SJCRH30 (cell line): ENCODE measurements at places on chromosomes 1 and 21. TPM values are rescaled to one million over a fixed set of nuclear protein-coding genes. Genes with fewer than 3 reads are reported as not detected.
A peak's percentile ranks its signal among the peaks of the same experiment; 100 is the strongest.

DNA sequence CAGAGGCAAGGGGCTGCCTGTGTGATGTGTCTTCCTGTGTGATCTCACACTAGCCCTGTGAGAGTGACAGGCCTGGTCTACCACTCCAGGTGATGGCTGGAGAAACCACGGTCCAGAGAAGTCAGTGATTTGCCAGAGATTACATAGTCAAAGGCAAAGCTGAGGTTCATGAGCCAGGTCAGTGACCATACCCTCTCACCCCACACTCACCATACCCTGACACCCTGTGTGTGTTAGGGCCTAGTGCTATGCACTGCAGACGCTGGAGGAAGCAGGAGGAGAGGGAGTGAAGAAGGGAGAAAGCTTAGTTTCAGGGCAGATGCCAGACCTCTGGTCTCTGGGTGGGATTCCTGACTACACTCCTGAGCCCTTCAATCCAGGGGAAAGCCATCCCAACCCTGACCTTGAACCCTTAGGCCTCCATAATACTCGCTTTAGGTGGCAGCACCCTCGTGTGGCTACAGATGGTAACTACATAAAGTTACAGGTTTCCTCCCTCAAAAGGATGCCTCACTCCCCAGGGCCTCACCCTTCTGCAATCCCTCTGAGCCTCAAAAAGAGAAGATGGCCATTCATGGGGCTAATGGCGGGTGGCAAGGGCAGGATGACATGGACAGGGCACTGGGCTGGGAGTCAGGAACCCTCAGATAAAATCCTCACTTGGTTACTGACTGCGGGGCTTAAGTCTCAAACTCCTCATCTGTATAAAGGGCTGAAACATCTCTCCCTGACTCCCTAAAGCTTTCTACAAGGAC, 20.8 kb upstream of the SDC3 start:
- no peak overlapping the region for H3K4me3 ChIP-seq
- no peaks in the 10 kb centered on the region for H3K27me3 ChIP-seq
- H3K36me3 ChIP-seq, result peaks cover 37% of the 10 kb centered on the region
- H3K4me1 ChIP-seq, result peaks cover 14% of the 10 kb centered on the region

DNA sequence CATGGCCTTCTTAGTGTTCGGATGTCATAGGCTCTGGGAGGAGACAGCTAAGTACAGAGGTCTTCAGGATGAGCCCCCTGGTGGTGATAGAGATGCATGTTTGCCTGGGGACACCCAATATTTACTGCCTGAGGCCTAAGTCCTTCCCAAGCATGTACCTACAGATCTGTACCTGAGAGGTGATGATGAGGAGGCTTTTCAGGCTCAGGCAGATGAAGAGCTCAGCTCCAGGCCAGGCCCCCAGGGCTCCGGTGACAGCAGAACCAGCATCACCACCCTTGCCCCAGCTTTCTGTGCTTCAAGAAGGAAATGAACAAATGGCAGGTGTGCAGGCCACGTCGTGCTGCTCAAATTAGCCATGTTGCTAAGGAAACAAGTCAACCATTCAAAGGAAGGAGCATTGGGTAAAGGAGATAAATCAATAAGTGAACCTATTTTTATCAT, 21.1 kb downstream of the CACNA1E start:
- DNase-seq, result no peak
- no peak overlapping the region for H3K4me3 ChIP-seq
- H3K36me3 ChIP-seq, result no peaks in the 10 kb centered on the region
- H3K27ac ChIP-seq, result no peak overlapping the region

SYCP1 gene
- not detected in 2 replicates for total RNA-seq

KPRP gene
- not detected in 2 replicates for total RNA-seq

GRCh38 chr1:75172556-75172955, 38.4 kb downstream of the LHX8 start:
- no peaks in the 10 kb centered on the region for H3K36me3 ChIP-seq
- no peak for DNase-seq
- no peak overlapping the region for H3K4me3 ChIP-seq
- H3K4me1 ChIP-seq, result no peaks in the 10 kb centered on the region

- H3K27me3 ChIP-seq, result no peaks in the 10 kb centered on the region
- peaks cover 58% of the 10 kb centered on the region for H3K36me3 ChIP-seq
- H3K4me3 ChIP-seq, result no peak overlapping the region
- no peak for DNase-seq
- no peak overlapping the region for H3K27ac ChIP-seq
Measured at GRCh38 chr1:162502928-162503327, 5.3 kb downstream of the UHMK1 start.

MIGA1 gene
- 8.2 and 8.8 TPM in 2 replicates for total RNA-seq

LCE6A gene
- total RNA-seq, result not detected in 2 replicates

SPATA17 gene
- total RNA-seq, result 0.03 and 0.49 TPM in 2 replicates

ANGPTL3 gene
- not detected in 2 replicates for total RNA-seq

GRCh38 chr1:55150880-55151588, 64.1 kb downstream of the USP24 start:
- no peak for DNase-seq
- H3K4me1 ChIP-seq, result no peaks in the 10 kb centered on the region
- H3K27ac ChIP-seq, result no peak overlapping the region
- no peaks in the 10 kb centered on the region for H3K27me3 ChIP-seq
- H3K36me3 ChIP-seq, result peaks cover 45% of the 10 kb centered on the region
- no peak overlapping the region for H3K4me3 ChIP-seq

LPAR3 gene
- total RNA-seq, result 4.1 and 4.6 TPM in 2 replicates

BTBD8 gene
- 0.46 and 0.73 TPM in 2 replicates for total RNA-seq

HCRTR1 gene
- total RNA-seq, result not detected in 2 replicates

DNA sequence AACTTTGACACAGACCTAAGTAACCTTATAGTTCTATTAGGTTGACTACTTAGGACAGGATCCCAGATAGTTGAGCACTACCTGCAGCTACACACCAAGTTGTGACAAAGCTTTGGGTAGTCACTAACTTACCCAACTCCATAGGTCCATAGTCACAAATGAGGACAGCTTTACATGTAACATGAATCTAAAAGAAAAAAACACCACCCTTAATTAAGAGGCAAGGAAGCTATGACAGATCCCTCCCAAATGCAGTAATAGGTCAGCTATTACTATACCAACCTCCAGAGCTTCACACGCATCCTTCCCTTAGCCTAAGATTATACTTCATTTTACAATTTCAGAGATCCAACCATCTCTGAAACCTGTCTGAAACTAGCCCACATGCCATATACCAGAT, 12.7 kb upstream of the RAB42 start:
- DNase-seq, result no peak
- H3K27me3 ChIP-seq, result no peaks in the 10 kb centered on the region
- H3K27ac ChIP-seq, result no peak overlapping the region
- H3K36me3 ChIP-seq, result peaks cover 43% of the 10 kb centered on the region

DNA sequence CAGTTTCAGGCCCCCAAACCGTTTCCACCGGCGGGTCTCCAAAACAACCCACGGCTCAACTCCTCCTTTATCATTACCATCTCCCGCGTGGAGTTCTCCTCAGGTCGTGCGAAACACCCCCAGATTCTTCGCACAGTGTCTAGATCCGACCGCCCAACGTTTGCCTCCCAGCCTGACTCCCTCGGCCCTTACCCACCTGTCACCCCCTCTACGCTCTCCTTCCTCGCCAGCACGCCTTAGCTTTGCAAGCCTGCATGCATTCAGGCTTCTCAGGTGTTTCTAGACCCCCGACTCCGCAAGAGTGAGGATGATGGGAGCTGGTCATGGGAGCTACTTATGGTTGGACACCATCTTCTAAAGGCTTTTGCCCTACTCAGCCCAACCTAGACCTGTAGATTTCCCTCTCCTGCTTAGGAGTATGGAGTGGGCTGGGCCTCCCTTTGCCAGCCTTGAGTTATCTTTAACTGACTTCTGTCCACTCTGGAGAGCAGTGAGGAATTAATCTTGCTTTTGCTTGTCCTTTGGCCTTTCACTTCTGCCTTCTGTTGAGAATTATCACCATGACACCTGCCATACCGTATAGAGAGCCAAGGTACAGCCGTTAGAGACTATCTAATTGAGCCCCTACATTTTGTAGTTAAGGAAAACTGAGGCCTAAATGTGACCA, 865 bp downstream of the ATP5IF1 start:
- H3K36me3 ChIP-seq, result peaks cover 3% of the 10 kb centered on the region; the same call in 1 of the 2 replicates
- peak overlapping the region; percentile 38; the same call in 1 of the 2 replicates for H3K27ac ChIP-seq
- DNase-seq, result peak; percentile 18
- H3K4me1 ChIP-seq, result peaks cover 7% of the 10 kb centered on the region; the same call in 1 of the 2 replicates
- peak overlapping the region; percentile 78 for H3K4me3 ChIP-seq

GRCh38 chr1:25862785-25863485, 3.7 kb upstream of the AUNIP start:
- no peak overlapping the region for H3K27ac ChIP-seq
- no peaks in the 10 kb centered on the region for H3K36me3 ChIP-seq
- no peak overlapping the region for H3K4me3 ChIP-seq
- no peaks in the 10 kb centered on the region for H3K27me3 ChIP-seq
- peaks cover 14% of the 10 kb centered on the region for H3K4me1 ChIP-seq

GRCh38 chr1:109838838-109839240, 71.8 kb upstream of the CSF1 start:
- no peaks in the 10 kb centered on the region for H3K4me1 ChIP-seq
- no peak overlapping the region for H3K27ac ChIP-seq

LAMC2 gene
- 0.05 and 0.08 TPM in 2 replicates for total RNA-seq

DNA sequence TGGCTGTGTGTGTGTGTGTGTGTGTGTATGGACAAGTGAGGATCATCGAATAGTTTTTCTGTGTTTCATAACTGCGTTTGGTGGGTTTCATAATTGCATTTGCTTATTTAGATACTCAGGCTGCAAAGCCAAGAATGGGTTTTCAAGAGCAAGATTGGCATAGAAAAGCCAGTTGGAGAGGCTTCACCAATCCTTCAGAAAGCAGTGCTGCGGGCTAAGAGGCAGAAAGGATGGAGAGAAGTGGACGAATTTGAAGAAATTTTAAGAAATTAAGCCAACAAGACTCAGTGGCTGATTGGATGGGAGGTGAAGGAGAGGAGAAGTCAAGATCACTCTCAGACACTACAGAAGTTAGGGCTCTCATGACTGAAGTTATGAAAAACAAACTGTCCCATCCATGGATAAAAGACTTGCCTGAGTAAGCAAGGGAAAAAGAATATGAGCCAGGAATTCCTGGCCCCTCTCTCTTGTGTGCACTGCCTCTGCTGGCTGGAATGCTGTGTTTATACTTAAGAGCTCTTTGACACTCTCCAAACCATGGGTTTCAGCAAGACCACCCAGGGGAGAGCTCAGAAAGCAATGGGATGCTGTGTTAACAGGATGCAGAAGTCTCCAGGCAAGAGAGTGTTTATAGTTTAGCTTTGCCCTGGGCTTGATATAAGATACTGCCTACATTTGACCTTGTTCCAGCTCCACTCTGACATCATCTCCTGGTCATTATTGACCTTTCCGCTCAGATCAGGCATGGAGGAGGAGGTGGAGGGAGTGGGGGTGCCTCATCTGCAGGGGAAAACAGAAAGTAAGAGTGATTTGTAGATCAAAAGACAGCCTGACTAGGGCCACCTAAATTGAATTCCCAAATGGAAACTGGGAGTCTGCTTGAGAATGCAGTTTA, 232.0 kb upstream of the PLXNA2 start:
- DNase-seq, result peak; percentile 67
- H3K4me1 ChIP-seq, result peaks cover 11% of the 10 kb centered on the region; the same call in 1 of the 2 replicates
- H3K27me3 ChIP-seq, result no peaks in the 10 kb centered on the region
- H3K36me3 ChIP-seq, result no peaks in the 10 kb centered on the region

DNA sequence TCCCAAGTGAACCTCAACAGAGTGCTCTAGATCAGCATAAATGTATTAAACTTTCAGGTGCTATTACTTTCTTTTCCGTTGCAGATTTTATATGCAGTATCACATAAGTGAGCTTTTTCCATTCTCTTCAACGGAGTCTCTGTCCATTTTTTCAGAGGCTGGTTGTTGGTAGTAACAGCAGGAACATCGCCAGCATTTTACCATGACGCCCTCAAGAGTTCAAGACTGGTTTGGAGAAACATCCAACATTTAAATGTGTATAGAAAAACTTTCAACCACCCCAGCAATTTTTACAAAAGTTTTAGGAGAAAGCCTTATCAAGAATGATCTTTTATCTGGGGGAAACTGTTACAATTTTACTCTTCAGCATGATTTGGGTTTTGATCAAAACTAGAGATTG, 117.0 kb downstream of the TGFB2 start:
- no peaks in the 10 kb centered on the region for H3K27me3 ChIP-seq
- H3K36me3 ChIP-seq, result no peaks in the 10 kb centered on the region
- H3K4me3 ChIP-seq, result no peak overlapping the region
- DNase-seq, result no peak

DNA sequence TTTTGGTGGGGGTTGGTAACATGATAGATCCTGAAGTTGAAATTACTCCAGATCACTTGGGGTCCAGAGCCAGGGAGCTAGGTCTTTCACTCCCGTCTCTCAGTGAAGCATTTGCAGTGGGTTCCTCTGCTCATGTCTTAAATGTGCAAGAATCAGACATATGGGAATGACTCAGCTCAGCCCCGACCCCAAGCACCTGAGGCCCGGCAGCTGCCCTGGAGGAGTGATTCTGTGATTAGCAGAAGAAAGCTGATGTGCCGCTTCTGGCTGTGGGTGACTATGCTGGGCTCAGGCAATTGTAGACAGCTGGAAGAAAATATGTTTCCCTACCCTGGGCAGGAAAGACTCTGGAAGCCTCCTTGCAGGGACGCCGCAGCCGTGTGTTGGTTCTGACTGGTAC, 601.7 kb downstream of the NPHP4 start:
- no peak overlapping the region for H3K4me3 ChIP-seq
- no peak for DNase-seq
- peaks cover 19% of the 10 kb centered on the region for H3K27me3 ChIP-seq
- H3K4me1 ChIP-seq, result no peaks in the 10 kb centered on the region
- no peak overlapping the region for H3K27ac ChIP-seq
- H3K36me3 ChIP-seq, result no peaks in the 10 kb centered on the region

DNA sequence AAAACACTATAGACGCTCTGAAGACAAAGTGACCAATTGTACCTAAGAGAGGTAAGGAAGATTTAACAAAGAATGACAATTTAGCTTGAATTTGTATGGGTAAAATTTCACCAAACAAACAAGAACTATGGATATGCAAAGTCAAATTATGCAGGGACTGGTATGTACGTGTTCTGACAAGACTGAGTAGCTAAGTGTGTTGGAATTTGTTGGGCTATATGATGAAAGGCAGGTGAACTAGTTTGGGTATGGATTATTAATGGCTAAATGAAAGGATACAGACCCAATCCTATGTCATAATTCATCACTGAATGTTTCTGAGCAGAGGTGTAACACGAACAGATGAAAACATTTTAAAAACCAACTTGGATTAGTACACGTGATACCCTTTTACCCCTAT, 7.6 kb downstream of the DNTTIP2 start:
- no peak overlapping the region for H3K27ac ChIP-seq
- DNase-seq, result no peak
- no peaks in the 10 kb centered on the region for H3K27me3 ChIP-seq
- H3K36me3 ChIP-seq, result peaks cover 81% of the 10 kb centered on the region
- H3K4me3 ChIP-seq, result no peak overlapping the region

- no peaks in the 10 kb centered on the region for H3K36me3 ChIP-seq
- no peak overlapping the region for H3K4me3 ChIP-seq
Measured at GRCh38 chr1:44604157-44604955, 69.9 kb downstream of the TMEM53 start.

- no peak overlapping the region for H3K27ac ChIP-seq
- no peaks in the 10 kb centered on the region for H3K36me3 ChIP-seq
Measured at GRCh38 chr1:4655674-4656532, 1.5 kb downstream of the AJAP1 start.

DNA sequence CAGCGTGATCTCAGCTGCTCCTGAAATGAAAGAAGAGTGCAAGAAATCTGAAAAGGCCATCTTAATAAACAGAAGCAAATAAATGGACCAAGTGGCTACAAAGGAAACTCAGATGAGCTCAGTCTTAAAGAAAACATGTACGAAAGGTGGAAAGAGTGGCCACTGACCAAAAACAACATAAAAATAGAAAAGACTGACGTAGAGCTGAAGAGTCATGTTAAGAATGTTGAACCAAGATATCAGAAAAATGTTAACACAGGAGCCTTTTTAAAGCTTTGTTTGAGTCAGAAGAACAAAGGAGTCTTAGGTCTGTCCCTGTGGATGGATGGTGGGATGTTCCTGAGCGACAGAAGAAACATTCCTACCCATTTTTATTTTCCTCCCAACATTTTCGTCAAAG, 30.8 kb upstream of the ZNF648 start:
- H3K36me3 ChIP-seq, result no peaks in the 10 kb centered on the region
- H3K27ac ChIP-seq, result no peak overlapping the region
- no peak overlapping the region for H3K4me3 ChIP-seq
- H3K4me1 ChIP-seq, result no peaks in the 10 kb centered on the region
